GM04503 (cell line): ENCODE measurements at places on chromosomes 5 and 9.

DNA sequence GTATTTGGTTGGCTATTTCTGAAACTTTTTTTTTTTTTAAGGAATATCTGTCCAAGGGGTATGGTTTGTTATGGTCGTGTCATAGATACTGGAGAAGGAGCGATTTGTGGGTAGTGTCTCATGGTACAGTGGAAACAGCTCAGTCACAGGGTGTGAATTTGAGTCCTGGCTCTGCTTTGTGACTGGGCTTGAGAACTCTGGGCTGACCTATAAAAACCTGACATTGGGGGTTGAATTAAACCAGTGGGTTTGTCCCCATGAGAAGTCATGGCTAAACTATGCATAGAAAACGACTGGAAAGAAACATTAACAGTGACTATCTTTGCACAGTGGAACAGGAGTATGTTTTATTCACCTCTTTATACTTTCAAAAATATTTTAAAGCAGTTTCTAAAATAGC lies 54.7 kb downstream of the MACROH2A1 start:
- DNase-seq: no peak

DNA sequence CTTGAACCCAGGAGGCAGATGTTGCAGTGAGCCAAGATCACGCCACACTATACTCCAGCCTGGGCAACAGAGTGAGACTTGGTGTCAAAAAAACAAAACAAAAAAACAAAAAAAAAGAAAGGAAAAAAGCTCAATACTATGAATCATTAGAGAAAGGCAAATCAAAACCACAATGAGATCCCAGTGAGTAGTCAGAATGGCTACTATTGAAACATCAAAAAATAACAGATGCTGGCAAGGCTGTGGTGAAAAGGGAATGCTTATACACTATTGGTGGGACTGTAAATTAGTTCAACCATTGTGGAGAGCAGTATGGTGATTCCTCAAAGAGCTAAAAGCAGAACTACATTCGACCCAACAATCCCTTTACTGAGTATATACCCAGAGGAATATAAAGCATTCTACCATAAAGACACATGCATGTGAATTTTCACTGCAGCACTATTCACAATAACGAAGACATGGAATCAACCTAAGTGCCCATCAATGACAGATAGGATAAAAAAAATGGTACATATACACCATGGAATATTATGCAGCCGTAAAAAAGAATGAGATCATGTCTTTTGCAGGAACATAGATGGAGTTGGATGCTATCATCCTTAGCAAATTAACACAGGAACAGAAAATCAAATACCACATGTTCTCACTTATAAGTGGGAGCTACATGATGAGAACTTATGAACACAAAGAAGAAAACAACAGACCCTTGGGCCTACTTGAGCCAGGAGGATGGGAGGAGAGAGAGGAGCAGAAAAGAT lies 81.9 kb upstream of the ARRDC3 start:
- no peak for DNase-seq

DNA sequence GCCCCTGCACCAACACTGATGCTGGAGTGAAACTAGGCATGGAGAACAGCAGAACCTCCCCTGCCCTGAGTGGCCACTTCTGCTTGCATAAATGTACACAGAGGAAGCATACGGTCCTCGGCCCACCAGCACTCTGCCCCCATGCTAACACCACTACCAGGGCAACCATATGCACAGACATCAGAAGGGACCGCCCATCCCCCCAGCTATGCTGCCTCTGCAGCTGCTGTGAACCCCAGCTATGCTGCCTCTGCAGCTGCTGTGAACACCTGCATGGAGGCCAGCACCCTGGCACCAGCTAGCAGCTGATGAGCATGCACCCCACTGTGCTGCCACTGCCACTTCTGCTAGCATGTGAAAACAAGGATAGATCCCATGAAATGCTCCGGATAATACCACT lies 250.3 kb downstream of the TUSC1 start:
- no peak for DNase-seq

GRCh38 chr9:124018730-124019697 lies 7.4 kb downstream of the LHX2 start:
- DNase-seq: no peak

DNA sequence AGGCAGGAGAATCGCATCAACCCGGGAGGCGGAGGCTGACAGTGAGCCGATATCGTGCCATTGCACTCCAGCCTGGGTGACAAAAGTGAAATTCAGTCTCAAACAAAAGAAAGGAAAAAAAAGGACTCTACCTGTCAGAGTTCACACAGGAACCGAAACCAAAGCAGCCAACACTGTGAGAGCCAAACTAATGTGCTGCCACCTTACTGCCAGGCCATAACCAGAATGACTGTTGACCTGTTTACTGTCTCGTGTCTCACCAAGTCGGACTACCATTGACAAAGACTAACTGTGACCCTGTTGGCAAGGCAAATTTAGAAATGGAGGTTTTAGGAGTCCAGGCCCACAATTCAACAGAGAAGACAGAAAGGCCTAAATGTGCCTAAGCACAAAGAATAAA lies 112.4 kb downstream of the ANXA2R start:
- no peak for DNase-seq

- DNase-seq: no peak
These were observed 59.9 kb upstream of the EXOC3 start for GRCh38 chr5:383066-383465.

- DNase-seq: no peak
These were observed 244.7 kb downstream of the COMMD10 start for GRCh38 chr5:116329503-116329902.

DNA sequence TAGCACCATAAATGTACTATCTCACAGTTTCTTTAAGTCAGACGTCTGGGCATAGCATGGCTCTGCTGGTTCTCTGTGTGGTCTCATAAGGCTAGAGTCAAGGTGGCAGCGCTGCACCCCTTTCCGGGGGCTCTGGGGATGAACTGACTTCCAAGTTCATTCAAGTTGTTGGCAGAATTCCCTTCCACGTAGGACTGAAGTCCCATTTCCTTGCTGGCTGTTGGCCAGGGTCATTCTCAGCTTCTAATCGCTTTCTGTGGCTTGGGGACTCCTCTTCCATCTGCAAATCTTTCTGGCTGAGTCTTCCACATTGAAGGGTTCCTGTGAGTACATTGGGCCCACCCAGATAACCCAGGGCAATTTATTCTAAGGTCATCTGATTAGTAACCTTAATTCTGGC lies 211.0 kb downstream of the AGTPBP1 start:
- no peak for DNase-seq

- DNase-seq: no peak
These were observed 10.5 kb downstream of the SUSD3 start for GRCh38 chr9:93068956-93069355.

DNA sequence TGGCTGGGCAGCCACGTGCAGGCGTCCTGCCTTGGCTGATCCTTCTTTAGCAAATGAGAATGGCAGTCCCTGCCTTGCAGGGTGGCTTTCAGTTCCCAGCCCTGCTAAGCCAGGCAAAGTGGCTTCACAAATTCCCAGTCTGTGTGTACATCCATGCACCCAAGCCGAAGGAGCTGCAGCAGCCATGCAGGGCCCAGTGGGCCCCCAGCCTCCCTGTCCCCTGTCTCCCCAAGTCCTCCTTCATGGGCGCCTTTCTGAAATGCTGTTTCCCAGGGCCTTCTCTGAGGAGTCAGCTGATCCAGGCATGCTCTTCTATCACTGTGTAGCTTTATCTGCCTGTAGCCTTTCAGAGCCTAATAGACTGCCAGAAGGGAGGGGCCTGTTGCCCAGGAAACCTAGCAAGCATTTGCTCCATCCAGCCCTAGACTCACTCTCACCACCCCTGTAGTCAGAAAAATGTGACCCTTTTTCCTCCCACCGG lies 47.4 kb upstream of the SHC3 start:
- no peak for DNase-seq

GRCh38 chr9:134139081-134139480 lies 3.2 kb downstream of the WDR5 start:
- DNase-seq: no peak

- no peak for DNase-seq
These were observed 272.6 kb downstream of the FANCC start for GRCh38 chr9:95044731-95045508.

GRCh38 chr5:174195517-174195916 lies 150.0 kb downstream of the NSG2 start:
- no peak for DNase-seq

DNA sequence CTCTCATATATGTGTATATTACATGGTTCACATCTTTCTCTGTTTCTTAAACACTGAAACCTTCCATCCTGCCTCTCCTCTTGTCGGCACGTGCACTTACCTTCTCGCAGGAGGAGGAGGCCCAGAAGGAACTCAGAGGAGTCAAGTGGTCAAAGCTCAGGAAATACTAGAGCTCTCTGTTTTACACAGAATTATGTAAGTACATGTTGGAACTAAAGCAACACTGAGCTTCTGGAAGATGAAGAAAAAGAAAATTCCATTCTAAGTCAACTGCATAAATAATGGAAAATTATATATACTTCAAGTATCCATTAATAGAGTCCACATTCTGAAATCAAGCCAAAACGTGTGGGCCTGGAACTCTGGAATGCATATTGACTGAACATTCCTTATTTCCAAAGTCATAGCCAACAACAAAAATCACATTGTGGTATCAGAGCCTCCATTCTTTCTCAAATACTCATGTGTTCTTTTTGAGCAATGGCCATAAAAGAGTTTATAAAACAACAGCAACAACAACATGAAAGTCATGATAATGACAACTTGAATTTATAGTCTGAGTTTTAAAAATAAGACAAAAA lies 121.5 kb upstream of the RAI14 start:
- DNase-seq: peak; percentile 97

DNA sequence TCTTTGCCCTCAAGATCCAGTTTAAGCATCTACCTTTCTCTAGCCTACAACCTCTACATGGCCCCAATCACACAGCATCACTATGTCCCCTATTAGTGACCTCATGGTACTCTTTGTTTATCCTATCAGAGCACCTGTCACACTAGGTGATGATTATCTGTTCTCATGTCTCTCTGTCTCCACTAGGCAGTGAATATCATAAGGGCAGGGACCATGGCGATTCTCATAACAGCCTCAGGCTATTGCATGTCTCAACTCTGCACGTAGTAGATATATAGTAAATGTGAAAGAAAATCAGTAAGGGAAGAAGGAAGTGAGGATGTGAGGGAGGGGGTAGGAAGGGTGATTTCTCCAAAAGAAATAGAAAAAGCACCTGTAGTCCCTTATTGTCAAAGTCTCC lies 311.0 kb downstream of the NSG2 start:
- DNase-seq: no peak

GRCh38 chr9:124079176-124079925 lies 67.8 kb downstream of the LHX2 start:
- peak; percentile 48 for DNase-seq

DNA sequence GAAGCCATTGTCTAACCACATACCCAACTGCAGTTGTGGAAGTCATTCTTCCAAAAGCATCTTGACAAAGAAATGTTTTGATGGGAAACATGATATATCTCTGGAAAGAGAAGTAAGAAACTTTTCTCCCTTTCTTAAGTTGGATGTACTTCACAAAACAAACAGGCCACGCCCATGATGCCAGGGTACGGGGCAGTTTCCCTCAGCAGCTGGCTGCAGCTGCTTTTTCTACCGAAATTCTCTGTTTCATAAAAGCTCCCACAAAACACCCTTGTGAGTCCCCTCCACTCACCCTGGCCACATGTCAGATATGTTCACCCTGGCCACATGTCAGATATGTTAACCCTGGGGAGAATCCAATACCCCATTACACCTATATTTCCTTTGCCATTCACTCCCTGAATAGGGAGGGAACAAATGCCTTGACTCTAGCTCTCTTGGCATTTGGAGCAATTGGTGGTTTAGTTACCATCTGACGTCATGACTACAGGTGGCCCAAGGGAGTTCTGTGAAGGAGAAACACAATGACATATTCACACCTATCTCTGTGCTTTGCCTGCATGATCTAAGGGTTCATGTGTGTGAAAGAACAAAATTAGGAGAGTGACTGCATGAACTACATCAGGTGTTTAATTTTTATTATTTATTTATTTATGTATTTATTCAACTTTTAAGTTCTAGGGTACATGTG lies 103.0 kb downstream of the AOPEP start:
- DNase-seq: no peak

DNA sequence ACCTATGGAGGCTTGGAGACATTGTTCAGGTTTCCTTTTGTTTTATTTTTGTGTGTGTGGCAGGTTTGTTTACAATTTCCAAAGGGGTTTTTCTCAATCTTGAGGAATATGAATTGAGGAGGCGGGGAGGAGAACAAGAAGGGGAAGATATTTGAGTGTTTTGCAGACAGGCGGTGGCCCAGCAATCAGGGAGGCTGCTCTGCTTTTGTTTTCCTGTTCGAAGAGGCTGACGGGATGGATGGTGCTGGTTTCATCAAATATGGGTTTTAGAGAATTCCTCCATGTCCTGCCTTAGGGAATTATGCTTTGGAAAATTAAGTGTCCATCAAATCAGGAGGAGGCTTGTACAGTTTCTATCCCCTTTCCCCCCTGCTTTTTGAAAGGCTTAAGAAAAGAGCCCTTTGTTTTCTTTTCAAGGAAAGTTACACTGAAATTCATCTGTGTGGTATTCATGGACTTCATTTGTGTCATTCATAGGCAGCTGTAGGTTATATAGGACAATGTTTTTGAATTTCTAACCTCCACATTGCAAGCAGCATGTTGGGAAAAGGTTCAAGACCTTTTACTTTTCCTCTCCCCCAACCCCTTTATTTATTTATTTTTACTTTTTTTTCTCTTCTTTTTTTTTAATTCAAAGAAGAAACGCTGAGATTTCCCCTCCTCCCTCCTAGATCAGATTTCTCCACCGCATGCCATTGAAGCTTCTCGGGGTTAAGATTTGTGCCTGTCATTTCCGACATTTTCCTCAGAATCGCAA lies 107.4 kb downstream of the ZNF462 start:
- DNase-seq: no peak

GRCh38 chr9:1941989-1942388 lies 73.2 kb upstream of the SMARCA2 start:
- no peak for DNase-seq

DNA sequence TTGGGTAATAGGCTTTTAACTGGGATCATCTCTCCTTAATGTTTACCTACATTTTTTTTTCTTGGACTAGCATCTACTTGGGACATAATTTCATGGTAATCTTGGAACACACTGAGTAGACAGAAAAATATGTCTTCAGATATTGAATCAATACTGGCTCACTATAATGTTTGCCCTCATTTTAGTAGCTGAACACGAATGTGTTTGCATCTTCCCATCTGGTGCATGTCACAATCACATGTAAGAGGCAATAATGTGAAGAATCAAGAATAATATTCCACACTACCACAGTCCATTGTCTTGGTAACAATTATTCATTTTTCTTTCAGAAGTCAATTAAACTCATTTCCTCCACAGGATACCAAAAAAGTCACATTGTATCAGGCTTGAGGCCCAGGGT lies 382.7 kb upstream of the CDH10 start:
- DNase-seq: no peak

- no peak for DNase-seq
These were observed 50.1 kb downstream of the JAKMIP2 start for GRCh38 chr5:147732291-147732883.
